ENCODE measurements at places on chromosomes 5 and 9.

- no peak for DNase-seq
These were observed 656 bp downstream of the CEP78 start for GRCh38 chr9:78236551-78236910.

GRCh38 chr5:98576275-98576674 is 197.2 kb upstream of the RGMB start:
- no peak for DNase-seq

- DNase-seq: peak; percentile 18
These were observed 247.4 kb downstream of the PRELID2 start for GRCh38 chr5:145587710-145588109.

DNA sequence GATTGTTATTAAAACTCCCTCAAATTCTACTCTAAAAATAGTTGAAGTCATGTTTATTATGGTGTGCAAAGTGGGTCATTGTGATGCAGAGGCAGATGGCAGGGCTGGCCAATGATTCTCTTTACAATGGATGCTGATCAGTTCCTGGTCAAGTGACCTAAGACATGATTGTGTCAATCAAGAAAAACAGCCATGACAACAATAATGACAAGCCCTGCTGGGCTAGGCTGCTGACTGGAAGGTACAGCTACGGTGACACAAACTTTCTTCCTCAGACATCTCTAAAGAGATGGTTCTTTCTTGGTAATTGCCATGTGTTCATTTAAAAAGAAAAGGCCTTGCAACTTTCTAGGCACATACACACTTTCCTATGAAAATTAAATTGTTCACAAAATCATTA is 3.6 kb downstream of the SLC24A2 start:
- no peak for DNase-seq

GRCh38 chr9:12640016-12640587 is 53.1 kb upstream of the TYRP1 start:
- DNase-seq: no peak

DNA sequence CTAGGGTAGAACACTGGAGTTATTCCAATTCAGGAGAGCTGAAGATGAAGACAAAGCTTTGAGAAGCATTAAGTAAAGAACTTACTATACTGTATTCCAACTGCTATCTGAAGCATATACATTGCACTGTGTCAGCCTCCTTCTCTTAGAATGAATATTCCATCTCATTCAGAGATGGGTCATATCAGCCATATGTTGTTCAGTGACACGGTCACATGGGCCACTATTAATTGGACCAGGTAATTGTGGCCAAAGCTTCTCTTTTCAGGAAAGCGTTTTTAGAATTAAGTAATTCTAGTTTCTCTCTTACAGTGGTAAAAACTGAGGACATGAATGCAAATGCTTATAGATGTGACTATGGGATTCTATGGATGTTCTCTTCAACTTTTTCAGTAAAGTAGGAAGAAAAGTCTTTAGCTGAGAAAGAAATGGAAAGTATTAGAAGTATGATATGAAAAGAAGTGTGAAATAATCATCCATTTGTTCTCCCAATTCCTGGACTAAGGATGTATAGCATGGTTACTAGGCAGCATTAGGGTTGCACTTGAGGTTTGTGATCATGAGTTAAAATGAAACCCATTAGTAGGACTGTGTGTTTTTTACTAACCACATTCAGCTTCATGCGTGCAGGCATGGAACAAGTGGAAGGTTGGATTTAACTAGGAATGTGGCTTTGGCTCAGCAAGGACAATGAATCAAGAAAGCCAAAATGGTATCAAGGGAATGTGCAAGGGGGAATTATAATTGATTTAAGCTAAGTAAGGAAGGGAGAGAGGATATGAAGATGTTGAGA is 40.9 kb downstream of the CETN3 start:
- DNase-seq: no peak

- DNase-seq: no peak
These were observed 138.4 kb downstream of the KCTD16 start for GRCh38 chr5:144308906-144309670.

- DNase-seq: no peak
These were observed 73.5 kb downstream of the EGFLAM start for GRCh38 chr5:38331831-38332230.

- no peak for DNase-seq
These were observed 104.9 kb downstream of the KLHL3 start for GRCh38 chr5:137630972-137631370.

GRCh38 chr5:4188704-4189103 is 593.1 kb downstream of the IRX1 start:
- DNase-seq: no peak

DNA sequence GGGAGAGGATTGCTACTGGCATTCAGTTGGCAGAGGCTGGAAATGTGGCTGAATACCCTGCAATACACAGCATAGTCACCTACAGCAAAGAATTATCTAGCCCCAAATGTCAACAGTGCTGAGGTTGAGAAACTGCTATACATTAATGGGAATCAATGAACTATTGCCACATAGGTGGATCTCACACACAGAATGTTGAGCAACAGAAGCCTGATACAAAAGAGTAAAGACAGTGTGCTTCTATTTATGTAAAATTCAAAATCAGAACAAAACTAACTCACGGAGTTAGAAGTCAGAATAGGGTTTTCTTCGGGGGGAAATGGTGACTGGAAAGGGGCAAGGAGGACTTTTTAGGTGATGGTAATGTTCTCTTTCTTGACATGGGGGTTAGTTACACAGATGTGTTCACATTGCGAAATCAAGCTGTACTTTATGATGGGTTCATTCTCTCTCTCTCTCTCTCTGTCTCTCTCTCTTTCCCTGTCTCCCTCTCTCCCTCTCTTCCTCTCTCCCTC is 45.7 kb upstream of the PANK3 start:
- DNase-seq: no peak

GRCh38 chr9:6816581-6816980 is 58.8 kb downstream of the KDM4C start:
- no peak for DNase-seq

GRCh38 chr5:176360894-176361436 is 599 bp downstream of the KIAA1191 start:
- DNase-seq: no peak

GRCh38 chr5:102561894-102562760 is 63.3 kb upstream of the SLCO6A1 start:
- peak; percentile 3 for DNase-seq

GRCh38 chr5:14445013-14445412 is 136.6 kb upstream of the OTULINL start:
- DNase-seq: no peak

DNA sequence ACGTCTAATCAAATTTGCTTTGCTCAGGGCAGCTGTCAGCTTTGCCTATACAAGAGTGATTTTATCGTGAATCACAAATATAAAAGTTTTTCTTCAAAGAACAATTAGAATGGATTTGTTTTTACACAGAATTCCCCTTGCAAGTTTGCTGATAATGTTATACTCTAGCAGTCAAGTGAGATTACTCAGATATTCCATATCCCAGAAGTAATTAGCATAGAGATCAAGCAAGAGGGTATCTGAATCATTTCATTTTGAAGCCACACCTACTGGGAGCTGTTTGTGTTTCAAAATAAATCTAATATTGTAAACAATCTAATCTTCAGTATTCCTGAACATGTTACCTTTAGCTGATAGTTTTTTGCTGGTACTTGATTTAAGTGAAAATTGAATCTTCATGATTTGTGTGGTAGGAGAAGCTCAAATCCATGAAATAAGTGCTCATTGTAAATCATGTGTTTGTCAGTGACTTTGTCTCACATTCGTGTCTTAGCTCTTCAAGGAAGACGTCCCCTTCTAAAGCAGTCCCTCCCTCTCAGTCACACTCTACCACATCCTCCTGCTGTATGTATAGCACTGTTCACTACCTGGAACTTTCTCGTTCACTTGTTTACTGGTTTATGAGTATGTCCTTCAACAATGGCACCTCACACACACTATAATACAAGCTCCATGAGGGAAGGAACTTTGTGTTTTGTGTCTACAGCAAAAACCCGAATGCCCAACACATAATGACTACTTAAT is 3.3 kb upstream of the TTC39B start:
- no peak for DNase-seq

DNA sequence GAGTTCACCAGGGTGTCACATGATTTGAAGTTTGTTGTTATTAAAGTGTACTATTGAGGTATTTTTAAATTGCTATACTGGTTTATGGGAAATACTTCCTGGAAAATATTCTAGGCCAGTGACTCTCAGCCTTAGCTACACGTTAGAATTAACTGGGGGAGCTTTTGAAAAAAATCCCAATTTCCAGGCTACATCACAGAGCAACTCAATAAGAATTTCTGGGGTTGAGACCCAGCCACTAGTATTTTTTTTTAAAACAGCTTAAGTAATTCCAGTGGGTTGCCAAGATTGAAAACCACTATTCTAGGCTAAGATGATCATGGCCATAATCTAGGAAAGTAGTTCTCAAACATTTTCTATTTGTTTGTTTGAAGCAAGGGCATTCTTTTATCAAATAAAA is 142.9 kb upstream of the GRIA1 start:
- DNase-seq: no peak

DNA sequence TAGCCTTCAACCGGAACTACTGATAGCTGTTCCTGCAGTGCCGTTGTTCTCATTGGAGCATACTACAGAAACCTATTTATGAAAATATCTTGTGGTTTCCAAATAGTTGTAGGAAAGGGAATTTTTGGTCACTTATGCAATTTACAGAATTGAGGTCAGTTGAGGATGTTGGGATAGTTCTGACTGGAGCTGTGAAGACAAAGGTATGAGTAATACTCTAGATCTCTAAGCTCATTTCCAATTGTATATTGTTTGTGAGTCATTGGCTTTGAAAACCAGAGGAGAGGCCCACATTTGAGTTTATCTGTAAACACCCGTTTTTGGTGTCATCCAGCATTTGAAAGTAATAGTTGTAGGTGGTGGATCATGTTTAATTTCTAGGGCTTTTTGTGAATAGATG is 561.3 kb upstream of the WWC1 start:
- no peak for DNase-seq

DNA sequence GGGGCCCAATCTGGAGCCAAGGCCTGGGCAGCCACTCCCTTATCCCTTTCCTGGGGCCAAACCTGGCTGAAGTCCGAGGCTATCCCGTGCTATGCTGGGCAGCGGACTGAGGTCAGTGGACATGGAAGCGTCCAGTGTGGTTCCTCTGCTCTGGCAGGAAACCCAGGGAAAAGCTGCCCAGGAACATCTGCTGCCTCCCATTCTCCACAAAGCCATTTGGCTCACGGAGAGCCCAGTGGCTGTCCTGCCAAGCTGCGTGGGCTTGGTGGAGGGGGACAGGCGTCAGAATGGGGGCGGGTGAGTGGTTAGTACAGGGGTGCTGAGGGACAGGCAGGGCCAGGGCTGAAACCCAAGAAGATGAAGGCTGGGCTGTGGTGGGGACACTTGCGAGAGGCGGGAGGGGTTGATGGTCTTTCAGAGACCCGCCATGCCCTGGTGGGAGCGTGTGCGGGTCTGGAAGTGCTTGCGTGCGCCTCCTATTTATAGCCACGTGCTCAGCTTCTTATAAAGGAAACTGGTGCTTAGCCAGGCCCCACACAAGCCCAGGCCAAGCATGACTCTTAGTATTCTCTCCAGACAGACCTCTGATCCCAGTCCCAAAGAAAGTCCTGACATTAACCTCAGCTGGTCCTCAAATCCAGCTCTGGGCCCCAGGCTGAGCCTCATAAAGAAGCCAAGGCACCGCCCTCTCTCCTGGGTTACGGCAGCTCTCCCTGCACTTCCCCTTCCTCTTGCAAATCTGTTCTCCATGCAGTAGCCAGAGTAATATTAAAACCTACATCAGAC is 9.4 kb upstream of the SLC6A7 start:
- no peak for DNase-seq

DNA sequence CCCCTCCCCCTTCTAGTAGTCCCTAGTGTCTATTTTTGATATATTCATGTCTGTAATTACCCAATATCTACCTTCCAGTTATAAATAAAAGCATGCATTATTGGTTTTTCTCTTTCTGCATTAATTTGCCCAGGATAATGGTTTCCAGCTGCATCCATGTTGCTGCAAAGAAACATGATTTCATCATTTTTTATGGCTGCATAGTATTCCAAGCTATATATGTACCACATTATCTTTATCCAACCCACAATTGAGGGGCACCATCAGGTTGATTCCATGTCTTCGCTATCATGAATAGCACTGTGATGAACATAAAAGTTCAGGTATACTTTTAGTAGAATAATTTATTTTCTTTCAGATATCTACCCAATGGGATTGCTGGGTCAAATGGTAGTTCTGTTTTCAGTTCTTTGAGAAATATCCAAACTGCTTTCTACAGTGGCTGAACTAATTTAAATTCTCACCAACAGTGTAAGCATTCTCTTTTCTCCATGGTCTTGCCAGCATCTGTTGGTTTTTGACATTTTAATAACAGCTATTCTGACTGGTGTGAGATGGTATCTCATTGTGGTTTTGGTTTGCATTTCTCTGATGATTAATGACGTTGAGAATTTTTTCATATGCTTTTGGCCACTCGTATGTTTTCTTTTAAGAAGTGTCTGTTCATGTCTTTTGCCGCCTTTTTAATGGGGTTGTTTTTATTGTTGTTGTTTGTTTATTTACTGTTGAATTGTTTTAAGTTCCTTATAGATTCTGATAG is 746.1 kb upstream of the MEF2C start:
- no peak for DNase-seq

DNA sequence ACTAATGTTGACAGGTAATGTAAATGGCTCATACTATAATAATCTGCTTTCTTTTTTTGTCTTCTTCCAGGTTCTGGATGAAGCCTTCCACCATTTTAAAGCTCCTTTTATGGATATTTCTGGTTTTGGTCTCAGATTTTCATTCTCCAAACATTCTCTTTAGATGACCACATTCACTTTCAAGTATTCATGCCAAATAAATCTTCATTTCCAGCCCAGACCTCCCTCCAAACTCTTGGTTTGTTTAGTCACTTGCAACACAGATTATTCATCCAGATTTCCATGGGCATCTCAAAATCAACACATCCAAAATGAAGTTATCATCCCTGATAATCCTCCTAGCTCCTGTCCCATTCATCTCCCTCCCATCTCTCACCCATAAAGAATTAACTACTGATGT is 40.3 kb upstream of the SVEP1 start:
- no peak for DNase-seq

DNA sequence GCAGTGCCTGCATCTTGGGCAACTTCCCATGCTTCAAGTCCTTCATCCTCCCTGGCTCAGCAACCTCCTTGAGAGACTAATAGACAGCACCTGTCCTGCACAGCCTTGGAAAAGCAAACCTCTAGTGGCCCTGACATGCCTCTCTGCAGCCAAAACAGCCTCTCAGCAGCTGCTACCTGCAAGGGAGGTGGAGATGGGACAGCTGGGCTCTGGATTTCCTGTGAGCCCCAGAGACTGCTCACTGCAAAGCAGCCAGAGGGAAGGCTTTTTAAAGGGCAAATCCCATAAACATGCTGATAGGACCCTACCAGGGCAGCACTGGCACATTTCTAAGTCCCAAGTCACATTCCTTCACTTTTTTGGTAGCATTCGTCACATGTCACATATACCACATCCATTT is 31.5 kb upstream of the MYORG start:
- no peak for DNase-seq

DNA sequence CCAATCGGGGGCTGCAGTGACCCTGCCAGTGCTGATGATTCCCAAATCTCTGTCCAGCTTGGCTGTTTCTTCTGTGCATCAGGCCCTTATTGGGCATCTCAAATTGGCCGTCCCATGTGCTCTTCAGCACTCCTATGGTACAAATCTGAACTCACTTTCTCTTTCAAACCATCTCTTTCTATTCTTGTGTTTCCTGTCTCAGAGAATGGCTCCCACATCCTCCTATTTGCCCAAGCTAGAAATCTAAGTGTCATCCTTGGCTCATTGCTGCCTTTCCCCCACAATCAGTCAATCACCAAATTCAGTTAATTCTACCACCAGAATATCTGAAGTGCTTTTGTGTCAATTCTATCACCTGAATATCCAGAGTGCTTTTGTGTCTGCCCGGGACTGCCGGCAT is 336.6 kb downstream of the CWC27 start:
- no peak for DNase-seq
